ENCODE measurements at places on chromosomes 5 and 9.

DNA sequence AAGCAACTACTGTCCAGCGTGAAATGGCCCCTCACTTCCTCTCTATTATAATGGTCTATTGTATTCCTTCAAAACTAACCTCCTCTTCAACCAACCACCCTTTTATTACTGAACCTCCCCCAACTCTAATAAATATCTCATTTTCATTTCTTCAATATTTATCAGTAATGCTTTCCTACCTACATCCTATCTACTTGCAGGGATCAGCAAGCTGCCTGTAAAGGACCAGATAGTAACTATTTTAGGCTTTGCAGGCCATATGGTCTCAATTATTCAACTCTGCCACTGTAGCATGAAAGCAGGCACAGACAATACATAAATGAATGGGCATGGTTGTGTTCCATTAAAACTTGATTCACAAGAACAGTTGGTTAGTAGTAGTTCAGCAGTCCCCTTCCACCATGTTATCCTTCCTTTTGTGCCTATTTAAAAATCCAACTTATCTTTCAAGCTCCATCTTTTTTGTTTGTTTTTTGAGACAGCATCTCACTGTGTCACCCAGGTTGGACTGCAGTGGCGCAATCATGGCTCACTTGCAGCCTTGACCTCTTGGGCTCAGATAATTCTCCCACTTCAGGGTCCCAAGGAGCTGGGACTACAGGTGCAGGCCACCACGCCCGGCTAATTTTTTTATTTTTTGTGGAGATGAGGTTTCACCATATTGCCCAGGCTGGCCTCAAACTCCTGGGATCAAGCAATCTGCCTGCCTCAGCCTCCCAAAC is 45.8 kb downstream of the PCDHGC5 start:
- no peak for DNase-seq

DNA sequence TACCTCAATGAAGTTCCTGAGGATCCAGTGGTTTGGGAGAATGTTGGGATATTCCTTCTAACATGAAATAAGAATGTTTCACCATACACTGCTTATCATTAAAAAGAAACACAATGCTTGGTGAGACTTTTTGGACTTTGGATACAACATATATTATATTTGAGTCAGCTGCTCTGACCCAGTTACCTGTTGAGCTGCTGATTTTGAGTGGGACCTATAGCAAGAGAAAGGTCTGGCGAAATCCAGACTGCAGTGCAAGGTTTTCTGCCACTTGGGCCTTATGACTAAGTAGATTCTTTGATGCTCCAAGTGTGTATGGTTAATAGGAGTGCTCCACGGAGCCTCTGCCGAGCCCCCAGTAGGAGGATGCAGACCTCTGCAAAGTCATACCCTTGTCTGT is 10.0 kb upstream of the RALGPS1 start:
- DNase-seq = no peak

DNA sequence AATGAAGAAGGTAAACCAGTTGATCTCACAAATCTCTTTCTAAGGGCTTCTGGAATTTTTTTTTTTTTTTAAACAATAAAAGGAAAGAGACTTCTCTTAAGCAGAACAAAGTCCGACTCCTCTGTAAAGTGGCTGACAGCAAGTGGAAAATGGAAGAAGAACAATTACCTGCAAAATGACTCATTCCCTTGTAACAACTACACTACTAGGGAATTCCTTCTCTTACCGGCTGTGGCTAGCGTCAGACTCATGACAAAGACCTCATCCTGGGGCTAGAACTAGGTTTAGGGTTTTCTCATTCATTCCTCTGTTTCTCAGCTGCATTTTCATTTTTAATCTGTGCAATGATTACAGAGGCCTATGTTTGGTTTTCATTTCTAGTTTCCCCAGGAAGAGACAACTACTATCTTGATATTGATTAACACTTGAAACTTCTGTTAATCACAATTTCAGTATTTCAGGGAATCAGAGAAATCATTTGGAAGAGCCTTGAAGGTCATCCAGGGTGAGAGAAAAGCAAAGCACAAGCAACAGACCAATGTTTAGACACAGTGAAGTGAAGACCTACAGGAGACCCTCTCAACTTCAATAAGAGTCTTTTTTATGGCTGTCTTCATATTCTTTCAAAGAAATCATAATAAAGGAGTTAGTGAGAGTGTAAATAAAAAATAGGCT is 437.9 kb downstream of the RAB3C start:
- peak; percentile 12 for DNase-seq

- no peak for DNase-seq
These were observed 382.3 kb upstream of the SLC30A5 start for GRCh38 chr5:68711293-68712200.

GRCh38 chr5:77513321-77513720 is 21.2 kb upstream of the WDR41 start:
- DNase-seq = no peak

GRCh38 chr5:93161661-93162654 is 419.1 kb downstream of the NR2F1-AS1 start:
- no peak for DNase-seq

DNA sequence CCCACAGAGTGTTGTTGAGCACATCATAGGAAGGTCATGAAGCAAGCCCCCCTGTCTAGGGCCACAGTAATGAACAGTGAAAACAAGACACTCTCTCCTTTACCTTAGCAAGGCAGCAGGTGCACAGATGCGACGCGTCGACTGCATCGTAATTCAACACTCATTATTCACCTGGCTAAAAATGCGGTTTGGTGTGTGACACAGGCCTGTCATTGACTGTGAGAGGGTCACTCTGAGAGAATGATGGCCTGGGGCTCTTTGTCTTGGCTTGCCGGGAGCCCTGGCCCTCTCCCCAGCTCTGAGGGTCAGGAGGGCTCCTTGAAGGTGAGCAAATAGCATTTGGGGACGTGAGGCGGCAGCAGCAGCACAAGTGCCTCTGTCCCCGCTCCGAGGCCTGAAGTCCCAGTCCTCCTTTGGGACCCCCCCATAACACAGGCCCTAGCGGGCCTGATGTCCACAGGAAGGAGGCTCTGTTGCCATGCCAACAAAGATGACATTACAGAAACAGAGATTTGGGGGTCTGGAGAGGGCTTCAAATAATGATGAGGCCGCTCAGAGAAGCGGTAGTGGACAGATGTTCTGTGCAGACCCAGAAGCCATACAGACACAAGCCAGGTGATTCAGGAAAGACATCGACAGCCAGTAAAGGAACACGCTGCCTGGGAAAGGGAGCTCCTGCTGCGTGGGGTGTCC is 46.7 kb downstream of the SHB start:
- DNase-seq = no peak

- DNase-seq = no peak
These were observed 46.1 kb downstream of the MRPL36 start for GRCh38 chr5:1753490-1753889.

GRCh38 chr9:18981476-18982261 is 51.3 kb downstream of the SAXO1 start:
- DNase-seq = no peak

GRCh38 chr9:97545486-97545885 is 44.0 kb downstream of the TMOD1 start:
- no peak for DNase-seq

DNA sequence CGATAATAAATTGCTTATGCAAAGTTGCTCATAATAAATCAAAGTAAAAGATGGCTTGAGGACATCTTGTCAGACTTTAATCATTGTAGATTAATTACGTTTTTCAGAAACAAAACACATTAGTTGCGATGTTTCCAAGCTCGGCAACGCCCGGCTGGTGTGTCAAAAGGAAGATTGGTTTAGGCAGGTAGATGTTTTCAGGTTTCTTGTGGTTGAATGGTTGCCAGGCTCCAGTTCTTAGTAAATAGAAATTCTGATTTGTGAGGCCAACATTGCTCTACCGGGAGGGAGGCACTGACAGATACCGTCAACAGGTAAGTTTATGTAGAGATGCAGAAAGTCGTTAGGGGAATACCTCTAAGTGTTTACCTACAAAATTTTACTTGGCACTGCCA is 280.3 kb downstream of the NPR3 start:
- DNase-seq = no peak

DNA sequence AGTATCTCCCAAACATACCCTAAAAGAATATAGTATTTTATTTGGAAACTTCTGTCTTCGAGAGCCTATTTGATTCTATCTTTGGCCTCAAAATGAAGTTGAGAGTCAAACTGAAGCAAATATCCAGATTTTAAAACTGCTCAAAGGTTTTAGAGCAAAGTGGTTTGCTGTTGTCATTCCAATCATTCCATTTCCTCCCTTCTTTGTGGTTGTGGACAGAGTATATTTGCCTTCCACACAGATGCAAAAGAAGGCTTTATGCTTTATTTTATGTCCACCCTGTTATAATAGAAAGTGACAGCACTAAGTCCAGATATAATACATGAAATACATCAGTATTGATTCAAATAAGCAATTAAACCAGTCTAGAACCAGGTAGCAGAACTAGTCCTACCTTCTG is 12.4 kb downstream of the GZMK start:
- DNase-seq = no peak

DNA sequence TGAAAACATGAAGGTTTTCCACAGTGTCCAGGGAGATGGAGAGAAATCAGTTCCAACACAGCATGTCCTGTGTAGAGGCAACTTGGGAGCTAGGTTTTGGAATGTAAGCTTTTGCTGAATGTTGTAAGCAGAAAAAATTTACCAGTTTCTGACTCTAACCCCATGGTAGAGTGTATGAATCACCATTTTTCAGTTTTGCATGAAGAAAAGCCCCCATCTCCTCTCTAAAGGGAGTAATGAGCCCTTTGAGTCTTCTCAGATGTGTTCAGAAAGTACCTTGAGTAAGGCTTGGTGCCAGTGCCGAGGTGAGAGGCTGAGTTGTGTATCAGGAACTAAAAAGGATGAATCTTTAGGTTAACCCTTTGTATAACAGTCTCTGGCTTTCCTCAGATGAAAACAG is 96.2 kb downstream of the ADRB2 start:
- no peak for DNase-seq

DNA sequence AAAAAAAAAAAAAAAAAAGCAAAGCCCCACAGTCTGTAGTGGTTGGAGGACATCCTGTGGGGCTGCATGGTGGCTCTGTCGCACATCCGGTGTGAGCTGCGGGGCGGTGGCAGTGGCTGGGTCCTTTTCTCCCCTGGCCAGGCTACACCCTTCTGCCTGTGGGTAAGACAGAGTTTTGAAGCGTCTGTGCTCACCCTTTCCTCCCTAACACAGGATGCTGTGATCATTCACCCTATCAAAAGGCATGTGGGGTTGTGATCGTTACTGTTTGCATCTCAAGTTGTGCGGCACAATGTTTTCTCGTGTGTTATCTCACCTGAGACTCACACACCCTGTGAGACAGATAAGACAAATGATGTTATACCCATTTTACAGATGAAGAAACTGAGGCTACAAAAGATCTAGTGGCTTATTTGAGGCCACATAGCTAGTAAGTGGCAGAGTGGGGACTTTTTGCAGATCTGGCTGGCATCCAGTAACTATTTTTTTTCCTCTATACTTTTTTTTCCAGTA is 17.5 kb downstream of the IRF1 start:
- no peak for DNase-seq

- no peak for DNase-seq
These were observed 44.4 kb downstream of the MAP1B start for GRCh38 chr5:72151646-72152045.

DNA sequence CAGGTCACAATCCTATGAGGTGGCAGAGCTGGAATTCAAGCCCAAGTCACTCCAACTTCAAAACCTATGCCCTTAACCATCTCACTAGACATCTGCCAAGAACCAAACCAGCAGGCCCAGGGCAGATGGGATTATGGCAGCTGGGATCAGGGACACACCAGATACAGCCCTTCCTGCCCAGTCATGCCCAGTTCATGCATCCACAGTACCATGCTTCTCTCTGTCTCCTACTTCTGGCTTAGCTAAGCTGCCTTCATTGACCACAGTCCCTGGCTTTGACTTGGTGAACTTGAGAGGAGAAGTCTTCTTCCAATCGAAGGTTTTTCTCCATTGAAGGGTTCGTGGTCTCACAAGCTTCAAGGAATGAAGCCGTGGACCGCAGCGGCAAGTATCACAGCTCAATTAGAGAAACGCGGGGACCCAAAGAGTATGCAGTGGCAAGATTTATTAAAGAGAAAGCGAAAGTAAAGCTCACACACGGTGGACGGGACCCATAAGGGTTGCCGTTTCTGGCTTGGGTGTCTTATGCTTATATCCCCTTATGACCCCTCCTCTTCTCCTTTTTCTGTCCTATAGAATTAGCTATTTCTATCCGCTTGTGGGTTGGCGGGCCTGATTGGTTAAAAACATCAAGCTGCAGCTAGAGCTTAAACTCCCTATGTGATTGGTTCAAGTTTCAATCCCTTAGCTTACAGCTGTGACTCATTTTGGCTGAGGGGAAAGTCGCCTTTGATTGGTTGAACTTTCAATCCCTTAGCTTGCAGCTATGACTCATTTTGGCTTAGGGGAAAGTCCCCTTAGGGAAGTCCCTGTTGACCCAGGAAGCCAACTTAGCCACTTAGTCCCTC is 101.2 kb downstream of the TRIM36 start:
- DNase-seq = no peak

GRCh38 chr5:180605554-180606214 is 14.4 kb upstream of the SCGB3A1 start:
- DNase-seq = peak; percentile 35

GRCh38 chr5:38367410-38367809 is 109.1 kb downstream of the EGFLAM start:
- no peak for DNase-seq

GRCh38 chr9:91164724-91165520 is 196.8 kb downstream of the AUH start:
- peak; percentile 44 for DNase-seq

GRCh38 chr9:3500044-3500443 is 25.8 kb downstream of the RFX3 start:
- DNase-seq = no peak

DNA sequence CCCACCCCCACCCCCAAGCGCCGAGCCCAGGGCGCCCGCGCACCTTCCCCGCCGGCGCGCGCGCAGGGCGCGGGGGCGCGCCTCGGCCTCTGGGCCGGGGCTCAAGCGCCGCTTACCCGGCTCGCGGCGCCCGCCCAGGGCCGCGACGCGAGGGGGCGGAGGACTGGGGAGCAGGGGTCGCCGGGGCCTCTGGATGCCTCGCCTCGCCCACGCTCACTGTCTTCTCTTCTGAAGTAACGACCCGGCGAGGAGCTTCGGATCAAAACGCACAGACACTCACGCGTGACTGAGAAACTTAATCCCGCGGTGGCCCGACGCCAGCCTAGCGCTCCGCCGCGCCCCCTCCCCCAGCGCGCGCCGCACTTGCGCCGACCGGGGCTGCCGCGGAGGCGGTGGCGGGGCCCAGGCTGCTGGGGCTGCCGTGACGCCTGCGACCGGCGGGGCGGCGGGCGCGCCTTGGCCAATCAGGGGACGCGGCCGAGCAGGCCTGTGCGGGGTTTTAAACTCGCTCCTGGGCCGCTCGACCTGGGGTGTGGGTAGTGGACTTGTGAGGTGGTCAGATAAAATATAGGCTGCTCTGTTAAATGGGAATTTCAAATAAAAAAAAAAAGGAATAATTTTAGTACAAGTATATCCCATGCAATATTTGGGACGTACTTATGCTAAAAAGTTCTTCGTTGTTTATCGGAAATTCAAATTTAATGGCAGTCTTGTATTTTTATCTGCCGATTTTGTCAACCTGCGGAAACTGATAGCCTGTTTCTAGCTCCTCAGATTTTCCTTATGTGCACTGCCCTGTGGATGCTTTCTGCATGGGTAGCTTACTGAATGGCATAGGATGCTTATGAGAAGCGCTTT is at the start of gene MPDZ:
TSS of gene MPDZ (minus strand) at position 409 of the 858 bp plus-strand sequence. CDS start 29,377 bp downstream, outside the sequence.
- DNase-seq = no peak

Data from activated CD4-positive, alpha-beta T cell treated with anti-CD3 and anti-CD28 coated beads, Interleukin-2, amount 50 U/mL, for 4 hours (primary cell).